Stimulated activated CD8-positive, alpha-beta memory T cell treated with anti-CD3 and anti-CD28 coated beads, Interleukin-7, amount 100 ng/mL, for 48 hours (primary cell): ENCODE measurements at places on chromosomes 1 and 21.

GRCh38 chr21:42352441-42353095 is 1.8 kb upstream of the TFF2 start:
- no peak for DNase-seq

DNA sequence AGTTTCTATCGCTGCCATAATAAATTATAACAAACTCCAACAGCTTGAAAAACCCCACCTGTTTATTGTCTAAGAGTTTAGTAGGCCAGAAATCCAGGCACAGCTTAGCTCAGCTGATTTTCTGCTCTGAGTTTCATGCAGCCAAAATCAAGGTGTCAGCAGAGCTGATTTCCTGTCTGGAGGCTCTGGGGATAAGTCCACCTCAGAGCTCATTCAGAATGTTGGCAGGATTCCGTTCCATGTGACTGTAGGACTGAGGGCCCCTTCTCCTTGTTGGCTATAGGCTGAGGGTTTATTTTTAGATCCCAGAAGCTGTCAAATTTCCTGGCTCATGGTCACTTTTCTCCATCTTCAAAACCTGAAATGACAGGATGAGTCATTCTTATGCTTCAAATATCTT is 91.6 kb upstream of the CHODL start:
- DNase-seq: no peak

DNA sequence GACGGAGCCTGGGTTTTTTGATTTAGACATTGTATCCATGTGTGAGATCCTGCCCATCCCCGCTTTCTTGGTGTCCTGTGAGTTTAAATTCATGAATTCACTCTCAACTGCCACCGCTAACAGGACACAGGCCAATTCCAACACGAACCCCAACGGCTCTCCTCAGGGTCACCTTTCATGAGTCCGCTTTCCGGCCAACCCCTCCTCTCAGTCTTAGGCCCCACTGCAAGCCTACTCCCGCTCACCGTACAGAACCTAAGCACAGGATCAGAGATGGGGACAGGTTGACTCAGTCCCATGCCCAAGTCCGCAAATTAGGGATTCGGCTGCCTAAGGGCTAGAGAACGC is 238 bp upstream of the SCP2 start:
- no peak for DNase-seq

GRCh38 chr1:230349020-230349393 is 77.1 kb downstream of the PGBD5 start:
- DNase-seq: no peak

DNA sequence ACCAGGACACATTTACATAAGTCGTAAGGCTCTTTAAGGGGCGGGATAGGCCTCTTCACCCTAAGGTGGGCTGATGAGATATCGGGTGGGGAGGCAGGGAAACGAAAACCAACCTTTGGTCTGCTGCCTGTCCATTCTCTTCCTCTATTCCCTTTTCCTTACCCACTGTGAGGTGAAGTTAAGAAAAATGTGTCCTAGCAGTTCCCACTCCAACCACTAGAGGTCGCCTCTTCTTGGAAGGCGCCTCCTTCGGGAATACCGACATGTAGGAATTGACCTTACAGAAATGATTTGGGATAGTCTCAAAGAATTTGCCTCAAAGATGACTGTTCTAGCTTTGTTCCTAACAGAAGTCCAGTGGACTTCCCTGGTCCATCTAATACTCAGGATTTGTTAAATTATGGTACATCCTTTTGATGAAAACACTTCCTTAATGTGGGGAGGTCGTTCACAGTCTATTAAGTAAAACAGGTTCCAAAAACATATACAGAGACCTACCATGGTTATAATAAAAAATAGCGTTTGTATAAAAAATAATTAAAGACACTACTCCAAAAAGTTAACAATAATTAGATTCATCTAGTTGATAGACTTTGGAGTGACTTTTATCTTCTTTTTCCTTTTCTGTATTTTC is 14.1 kb downstream of the AZIN2 start:
- DNase-seq: no peak

DNA sequence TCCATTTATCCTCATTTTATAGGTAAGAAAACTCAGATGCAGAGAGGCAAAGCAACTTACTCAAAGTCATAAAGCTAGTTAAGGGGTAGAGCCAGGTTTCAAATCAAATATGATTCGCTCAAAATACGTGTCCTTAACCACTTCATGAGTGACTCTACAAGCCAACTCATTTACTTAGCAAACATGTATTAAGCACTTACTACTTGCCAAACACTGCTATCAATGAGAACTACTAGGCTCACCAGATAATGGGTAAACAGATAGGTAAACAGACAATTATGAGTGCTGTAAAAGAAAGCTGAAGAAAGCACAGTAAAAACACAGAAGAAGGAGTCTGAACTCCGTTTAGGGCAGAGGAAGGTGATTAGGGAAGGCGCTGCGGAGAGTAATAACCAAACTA is 65.9 kb downstream of the WDR64 start:
- DNase-seq: no peak

GRCh38 chr1:158711098-158711497 is 9.4 kb downstream of the OR6K3 start:
- no peak for DNase-seq

- no peak for DNase-seq
These were observed 268.2 kb upstream of the NR5A2 start for GRCh38 chr1:199759268-199759730.

GRCh38 chr1:220407191-220407590 is 120.7 kb upstream of the MARK1 start:
- DNase-seq: no peak

GRCh38 chr1:12473596-12474362 is 144.2 kb downstream of the DHRS3 start:
- no peak for DNase-seq

- DNase-seq: peak; percentile 71
These were observed 32.1 kb downstream of the CD244 start for GRCh38 chr1:160830321-160831153.

GRCh38 chr1:4851385-4852065 is 197.1 kb downstream of the AJAP1 start:
- no peak for DNase-seq

GRCh38 chr1:215842905-215843304 is 275.8 kb downstream of the KCTD3 start:
- DNase-seq: no peak

DNA sequence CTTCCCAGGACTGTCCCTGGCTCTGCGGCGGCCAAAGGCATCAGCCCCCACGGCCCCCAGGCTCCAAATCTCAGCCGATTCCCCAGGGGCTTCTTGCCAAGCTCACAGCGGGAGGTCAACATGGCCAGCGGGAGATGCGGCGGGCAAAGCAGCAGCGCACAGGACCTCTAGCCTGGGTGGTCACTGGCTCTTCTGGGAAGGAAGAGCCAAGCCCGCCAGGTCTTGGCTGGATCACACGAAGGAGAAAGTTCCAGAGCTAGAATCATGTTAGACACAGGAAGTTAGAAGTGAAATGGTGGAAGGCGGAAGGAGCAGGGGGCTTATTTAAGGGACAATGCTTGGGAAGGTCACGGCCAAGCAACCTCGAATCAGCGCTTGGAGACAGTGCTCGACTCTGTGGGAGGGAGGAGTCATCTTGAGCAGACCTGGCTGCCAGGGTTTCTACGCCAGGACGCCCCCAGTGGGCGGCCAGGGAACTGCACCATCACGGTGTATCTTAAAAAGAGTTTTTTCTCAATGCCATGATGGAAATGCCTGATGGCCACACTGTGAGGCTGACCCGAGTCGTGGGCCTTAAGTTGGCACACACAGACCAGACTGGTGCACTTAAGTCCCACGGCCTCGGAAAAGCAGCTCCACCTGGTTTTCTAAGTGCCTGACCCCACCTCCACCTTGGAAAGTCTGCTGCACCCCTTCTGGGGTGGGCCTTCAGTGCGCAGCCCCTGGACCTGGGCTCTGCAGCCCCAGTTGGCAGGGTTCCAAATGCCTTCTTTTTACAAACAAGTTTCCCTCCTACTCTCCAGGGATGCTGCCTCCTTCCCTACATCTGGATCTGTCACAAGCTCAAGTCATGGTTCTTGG is 29.3 kb downstream of the SLC66A1 start:
- DNase-seq: peak; percentile 70

GRCh38 chr1:97382206-97382605 is 538.6 kb downstream of the DPYD start:
- DNase-seq: no peak

- peak; percentile 34 for DNase-seq
These were observed 40.9 kb downstream of the STX6 start for GRCh38 chr1:180981596-180982387.

GRCh38 chr1:185774394-185774793 is 40.2 kb downstream of the HMCN1 start:
- no peak for DNase-seq

DNA sequence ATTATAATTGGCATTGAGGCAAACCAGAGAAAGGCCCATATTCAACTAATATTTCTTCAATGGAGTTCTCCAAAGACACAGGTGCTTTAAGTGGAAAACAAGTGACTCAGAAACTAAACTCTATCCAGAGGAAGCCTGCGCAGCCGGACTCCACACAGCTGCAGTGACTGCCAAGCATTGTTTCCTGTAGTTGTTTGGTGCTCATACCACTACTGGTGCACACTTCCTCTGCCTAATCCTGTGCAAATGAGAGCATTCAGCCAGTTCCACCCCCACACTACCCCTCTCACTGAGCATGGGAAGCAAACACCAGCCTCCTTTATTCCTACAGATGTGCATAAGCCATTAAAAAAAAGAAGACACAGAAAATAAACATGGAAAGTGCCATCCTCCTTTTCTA is 102.9 kb downstream of the VAV3 start:
- no peak for DNase-seq

DNA sequence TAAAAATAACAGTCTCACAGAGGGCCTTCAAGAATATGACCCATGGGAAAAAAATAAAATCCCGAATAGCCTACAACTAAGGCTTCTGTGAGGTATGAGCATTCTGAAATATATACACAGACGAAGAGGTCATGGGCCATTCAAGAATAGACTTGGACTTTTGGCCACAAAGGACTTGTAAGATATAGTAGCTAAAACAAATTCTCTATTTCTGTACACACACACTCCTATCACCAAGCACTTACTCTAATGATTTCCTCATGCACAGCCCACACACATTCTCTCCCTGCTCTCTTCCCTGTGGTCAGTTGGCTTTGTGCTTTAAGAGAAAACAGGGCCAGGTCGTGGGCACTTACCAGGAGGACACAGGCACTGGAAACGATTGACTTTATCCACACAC is 69.7 kb upstream of the ADAM30 start:
- DNase-seq: no peak

DNA sequence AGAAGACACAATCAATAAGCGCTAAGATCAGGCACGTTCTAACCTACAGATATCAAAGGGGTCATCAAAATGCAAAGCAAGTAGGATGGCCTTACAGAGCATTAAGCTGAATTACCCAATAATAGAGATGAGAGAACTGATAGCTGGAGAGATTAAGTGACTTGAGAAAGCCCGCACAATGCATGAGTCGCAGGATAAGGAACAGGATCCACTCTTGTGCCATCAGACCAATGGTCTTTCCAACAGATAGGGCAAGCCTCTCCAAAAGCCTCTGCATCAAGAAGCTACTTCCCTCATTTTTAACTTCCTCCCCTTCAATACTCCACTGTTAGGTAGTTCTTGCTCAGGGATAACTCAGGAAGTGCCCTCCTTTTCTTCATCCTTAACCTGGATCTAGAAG is 2.6 kb downstream of the CHML start:
- no peak for DNase-seq

- DNase-seq: no peak
These were observed 25.0 kb upstream of the BCL9 start for GRCh38 chr1:147516157-147516917.
